D341Med (cell line): ENCODE measurements at places on chromosomes 7 and 10.
A peak's percentile ranks its signal among the peaks of the same experiment; 100 is the strongest.

DNA sequence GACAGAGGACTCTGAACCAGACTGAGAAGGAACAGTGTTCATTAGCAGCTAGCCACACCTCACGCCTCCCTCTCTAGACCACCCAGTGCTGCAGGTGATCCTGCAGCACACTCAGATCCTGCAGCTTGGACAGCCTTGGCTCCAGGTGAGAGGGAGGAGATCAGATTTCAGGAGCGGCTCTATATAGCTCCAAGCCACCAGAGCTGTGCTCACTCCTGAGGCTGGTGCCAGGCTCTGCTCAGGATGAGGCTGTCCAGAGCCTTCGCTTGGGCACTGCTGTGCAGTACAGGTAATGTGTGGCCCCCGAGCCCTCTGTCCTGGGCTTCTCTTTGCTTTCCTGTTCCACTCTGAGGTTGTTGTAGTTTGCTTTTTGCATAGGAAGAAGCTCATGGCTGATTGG is 42.4 kb downstream of the C10orf120 start:
- no peak for DNase-seq

DNA sequence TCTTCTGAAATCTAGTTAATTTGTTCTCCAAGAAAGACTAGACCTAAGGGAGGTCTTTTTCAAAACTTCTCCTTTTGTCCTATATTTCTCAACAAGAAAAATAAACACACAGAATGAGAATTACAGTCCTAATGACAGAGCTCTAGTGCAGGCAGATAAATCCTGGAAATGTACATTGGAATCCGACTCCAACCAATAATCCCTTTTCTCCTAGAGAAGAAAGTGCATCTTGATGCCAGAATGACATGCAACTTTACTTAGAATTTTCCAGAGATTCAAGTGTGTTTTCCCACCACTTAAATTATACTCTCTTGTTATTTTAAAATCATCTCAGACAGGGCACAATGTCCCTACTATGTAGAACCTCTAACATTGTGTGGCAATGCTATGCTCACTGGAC is 68.2 kb downstream of the MET start:
- no peak for DNase-seq

DNA sequence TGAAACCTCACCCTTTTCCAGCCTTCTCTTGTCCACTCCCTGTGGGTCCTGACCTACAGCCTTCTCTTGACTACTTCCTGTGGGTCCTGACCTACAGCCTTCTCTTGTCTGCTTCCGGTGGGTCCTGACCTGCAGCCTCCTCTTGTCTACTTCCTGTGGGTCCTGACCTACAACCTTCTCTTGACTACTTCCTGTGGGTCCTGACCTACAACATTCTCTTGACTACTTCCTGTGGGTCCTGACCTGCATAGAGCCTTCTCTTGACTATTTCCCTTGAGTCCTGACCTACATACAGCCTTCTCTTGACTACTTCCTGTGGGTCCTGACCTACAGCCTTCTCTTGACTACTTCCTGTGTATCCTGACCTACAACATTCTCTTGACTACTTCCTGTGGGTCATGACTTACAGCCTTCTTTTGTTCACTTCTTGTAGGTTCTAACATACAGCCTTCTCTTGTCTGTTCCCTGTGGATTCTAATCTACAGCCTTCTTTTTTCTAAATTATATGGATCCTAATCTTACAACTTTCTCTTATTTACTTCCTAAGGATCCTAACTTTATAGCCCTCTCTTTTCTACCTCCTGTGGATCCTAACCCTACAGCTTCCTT is 36.5 kb downstream of the C10orf71 start:
- DNase-seq: no peak

- peak; percentile 21 for DNase-seq
Observed at GRCh38 chr7:1601956-1602355, 32.1 kb upstream of the PSMG3 start.

GRCh38 chr7:34069676-34070075 is 164.3 kb downstream of the BMPER start:
- no peak for DNase-seq

DNA sequence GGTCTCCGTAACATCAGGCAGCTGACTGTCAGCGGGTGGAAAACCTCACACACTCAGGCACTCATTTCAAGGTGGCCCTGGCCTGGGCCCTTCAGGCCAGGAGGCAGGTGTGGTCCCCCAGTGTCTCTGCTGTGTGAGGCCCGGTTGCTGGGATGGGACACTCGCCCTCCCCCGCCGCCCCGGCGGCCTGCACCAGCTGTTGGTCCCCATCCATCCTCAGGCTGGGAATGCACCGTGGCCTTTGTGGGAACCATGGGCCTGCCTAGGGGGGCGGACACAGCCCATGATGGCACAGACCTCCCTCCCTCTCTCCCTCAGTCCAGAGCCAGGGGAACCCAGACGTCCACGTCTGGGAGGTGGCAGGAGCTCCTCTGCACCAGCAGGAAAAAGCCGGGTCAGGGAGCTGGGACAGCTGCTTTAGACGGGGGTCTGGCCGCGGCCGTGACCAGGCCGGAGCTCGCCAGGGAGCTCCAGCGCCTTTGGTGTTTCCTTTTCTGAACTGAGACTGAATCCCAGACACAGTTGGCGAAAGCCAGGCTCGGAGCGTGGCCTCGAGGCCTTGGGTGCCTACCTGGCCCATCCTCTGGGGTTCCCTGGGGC is 15.7 kb downstream of the ADGRA1 start:
- DNase-seq: no peak

DNA sequence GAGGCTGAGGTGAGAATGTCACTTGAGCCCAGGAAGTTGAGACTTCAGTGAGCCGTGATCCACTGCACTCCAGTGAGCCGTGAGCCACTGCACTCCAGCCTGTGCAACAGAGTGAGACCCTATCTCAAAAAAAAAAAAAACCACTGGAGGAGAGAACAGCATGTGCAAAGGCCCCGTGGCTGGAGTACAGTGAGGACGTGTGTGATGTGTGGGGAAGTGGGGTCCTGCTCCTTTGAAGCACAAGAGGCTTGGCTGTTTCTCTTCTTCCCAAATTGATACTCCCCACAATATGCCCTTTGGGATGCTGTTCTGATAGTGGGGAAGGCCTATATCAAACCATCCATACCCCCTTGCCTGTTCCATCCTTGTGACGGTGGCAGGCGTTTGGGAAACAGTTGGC is 68.2 kb downstream of the C10orf105 start:
- no peak for DNase-seq

- DNase-seq: no peak
Observed at GRCh38 chr7:138854115-138854645, 56.2 kb upstream of the ATP6V0A4 start.

DNA sequence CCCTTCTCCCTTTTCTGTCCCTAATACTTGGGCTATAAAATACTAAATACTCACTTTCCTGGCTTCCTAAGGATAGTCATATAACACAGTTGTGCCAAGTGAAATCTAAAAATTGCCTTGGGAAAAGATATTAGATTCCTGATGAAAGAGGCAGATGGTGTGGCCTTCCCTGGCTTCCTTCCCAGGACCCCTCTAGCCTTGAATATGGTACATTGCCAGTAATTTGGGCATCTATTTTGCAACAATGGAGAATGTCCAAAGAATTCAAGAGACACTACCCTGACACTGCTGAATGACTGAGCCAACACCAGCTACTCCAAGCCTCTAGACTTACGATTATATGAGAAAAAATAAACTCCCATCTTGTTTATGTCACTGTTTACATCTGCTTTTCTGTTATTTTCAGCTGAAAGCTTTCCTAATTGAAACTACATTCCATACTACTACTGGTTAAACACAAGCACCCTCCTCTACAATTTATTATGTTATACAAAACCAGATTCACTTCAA is 17.9 kb downstream of the COPG2 start:
- peak; percentile 41 for DNase-seq

DNA sequence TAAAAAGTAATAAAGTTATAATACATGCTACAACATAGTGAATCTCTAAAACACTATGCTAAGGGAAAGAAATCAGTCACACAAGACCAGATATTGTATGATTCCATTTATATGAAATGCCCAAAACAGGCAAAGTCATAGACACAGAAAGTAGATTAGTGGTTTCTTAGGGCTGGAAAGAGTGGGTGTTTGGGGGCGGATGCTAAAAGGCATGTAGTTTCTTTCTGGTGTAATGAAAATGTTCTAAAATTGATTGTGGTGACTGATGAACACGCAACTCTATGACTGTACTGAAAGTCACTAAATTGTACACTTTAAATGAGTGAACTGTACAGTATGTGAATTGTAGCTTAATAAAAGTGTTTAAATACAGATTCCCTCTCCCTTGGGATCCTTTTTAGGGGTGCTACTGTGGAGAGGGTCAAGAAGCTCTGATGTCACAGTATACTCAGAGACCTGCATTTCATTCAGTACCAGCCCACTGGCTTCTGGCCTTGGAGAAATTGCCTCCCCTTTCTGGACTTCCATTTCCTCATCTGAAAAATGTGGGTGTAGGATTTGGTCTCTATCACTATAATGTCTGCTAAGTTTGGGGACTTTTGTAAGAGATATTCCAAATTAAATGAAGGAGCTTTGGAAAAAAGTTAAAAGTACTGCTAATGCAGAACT is 46.4 kb downstream of the AOAH start:
- no peak for DNase-seq
